ENCODE measurements at places on chromosomes 16 and 17.

- DNase-seq = no peak
These were observed 10.9 kb upstream of the CACNG4 start for GRCh38 chr17:66953630-66954020.

GRCh38 chr17:78891406-78892061, 11.5 kb downstream of the CEP295NL start:
- no peak for DNase-seq

- DNase-seq = peak; percentile 18
These were observed 824 bp upstream of the MPP2 start for GRCh38 chr17:43907998-43908721.

GRCh38 chr16:383326-384051, 1.7 kb upstream of the PGAP6 start:
- DNase-seq = no peak

DNA sequence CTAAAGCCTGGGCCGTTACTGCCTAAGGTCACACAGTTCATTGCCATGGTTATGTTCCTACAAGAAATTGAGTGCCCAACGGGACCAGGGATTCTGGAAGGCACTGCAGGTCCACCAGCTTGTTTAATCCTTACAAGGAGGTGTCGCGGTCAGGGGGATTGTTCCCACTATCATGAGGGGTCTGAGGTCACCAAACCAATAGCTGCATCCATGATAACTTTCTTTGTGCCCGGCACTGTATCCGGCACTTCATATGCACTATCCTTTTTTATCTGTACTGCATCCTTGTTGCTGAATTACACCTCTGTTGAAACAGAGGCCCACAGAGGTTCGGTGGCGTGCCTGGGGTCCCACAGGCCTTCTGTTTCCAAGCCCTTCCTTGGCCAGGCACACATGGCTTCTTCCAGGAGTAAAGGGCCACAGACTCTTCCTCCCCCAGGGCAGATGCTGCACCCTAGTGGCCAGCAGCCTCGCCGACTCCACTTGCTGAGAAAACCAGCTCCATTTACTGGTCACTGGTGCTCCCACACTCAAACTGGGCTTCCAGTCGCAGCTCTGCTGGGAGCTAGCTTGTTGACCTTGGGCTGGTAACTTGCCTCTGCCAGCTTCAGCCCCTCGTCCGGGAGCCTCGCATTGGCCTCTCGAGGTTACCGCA, 82.0 kb upstream of the PLCG2 start:
- peak; percentile 20 for DNase-seq

- DNase-seq = no peak
These were observed 57.5 kb upstream of the CLEC19A start for GRCh38 chr16:19228052-19228451.

DNA sequence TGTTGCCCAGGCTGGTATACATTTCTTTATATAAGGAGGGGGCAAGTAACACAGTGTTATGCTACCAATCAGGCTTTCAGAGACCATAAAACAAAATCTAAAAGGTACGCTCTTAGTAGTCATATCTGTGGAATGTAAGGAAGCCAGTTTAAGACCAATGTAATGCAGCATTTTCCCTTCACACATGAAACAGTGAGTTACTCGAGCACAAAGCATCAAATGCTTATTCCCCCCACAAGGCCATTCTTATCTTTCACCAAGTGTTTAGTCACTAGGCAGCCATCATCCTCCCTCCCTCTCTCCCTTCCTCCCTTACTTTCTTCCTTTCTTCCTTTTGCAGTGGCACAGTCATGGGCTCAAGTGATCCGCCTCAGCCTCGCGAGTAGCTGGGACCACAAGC, 12.8 kb downstream of the HMOX2 start:
- no peak for DNase-seq

- DNase-seq = no peak
These were observed 23.2 kb downstream of the ZNF213 start for GRCh38 chr16:3158026-3158509.

- DNase-seq = peak; percentile 71
These were observed 3.0 kb downstream of the TNK1 start for GRCh38 chr17:7383742-7384488.

GRCh38 chr17:69198238-69198637, 30.4 kb downstream of the ABCA10 start:
- no peak for DNase-seq

- no peak for DNase-seq
These were observed 146.6 kb downstream of the TRIM37 start for GRCh38 chr17:58960068-58960467.

DNA sequence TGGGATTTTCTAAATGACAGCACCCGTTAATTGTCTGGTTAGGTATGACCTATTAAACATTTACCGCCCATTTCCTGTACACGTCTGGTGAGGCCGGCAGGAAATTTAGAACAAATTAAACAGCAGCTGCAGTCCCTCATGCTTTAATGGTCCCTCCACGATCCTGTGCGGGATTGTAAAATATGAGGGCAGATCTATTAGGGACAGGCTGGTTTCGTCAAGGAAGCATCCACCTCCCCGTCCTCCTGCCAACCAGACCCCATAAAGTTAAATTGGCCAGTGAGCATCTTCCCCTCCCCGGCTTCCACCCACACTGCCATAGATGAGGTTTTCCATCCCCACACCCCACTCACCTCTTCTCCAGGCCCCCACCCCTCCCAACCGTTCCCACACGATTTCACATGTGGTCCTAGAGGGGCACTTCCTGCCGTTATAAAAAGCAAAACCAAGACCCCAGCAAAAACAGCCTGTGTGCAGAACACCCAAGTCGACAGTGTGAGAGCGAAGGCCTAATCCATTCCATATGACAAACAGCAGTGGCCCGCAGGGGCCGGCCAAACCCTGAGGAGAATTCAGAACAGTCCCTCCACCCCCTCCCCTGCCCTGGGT, 331.9 kb downstream of the FOXL1 start:
- no peak for DNase-seq

- DNase-seq = no peak
These were observed 53.4 kb downstream of the RGS9 start for GRCh38 chr17:65190467-65191097.

DNA sequence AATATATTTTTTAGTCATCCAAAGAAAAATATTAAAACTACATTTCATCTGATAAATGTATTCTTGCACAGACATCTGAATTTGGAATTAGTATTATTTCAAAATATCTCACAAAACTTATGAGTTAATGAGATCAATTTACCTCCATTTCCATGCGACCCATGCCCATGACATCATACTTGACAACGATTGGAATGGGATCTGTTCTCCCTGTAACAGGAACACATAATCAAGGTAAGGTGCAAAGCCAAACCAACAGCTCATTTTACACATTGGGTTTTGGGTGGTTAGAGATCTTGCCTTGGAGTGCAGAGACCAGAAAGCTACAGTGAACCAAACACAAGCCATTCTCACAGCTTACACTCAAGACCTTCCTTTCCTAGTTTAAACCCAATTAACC, 46.9 kb upstream of the ITGA2B start:
- no peak for DNase-seq

- no peak for DNase-seq
These were observed 39.0 kb downstream of the YWHAE start for GRCh38 chr17:1360975-1361374.

GRCh38 chr17:73184136-73184993, 8.5 kb upstream of the COG1 start:
- DNase-seq = no peak

GRCh38 chr16:10971560-10971961, 27.2 kb downstream of the CLEC16A start:
- DNase-seq = no peak

GRCh38 chr17:66748578-66748977, 86.3 kb upstream of the CACNG5 start:
- DNase-seq = no peak

DNA sequence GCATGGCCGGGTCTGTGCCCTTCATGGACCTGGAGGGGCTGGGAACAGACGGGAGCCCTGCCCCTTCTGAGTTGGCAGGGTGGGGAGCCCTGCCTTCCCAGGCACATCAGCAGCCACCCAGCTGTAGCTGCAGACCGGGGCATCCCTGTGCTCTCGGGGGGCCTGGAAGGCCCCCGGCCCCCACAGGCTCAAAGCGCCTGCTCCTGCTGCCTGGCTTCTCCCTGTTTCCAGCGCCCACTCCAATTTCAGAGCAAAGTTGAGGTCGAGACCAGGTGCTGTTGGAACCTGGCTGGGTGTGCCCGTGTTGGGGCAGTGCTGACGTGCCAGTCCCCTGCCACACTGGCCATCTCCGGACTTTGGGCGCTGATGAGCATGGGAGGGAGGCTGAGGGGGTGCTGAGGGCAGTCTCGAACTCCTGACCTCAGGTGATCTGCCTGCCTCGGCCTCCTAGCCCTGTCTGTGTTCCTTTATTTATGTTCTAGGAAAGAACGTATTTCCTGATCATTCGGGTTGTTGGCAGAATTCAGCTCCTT, 4.9 kb upstream of the PRSS27 start:
- no peak for DNase-seq

GRCh38 chr17:63475491-63476412, 1.1 kb upstream of the ACE start:
- DNase-seq = no peak

DNA sequence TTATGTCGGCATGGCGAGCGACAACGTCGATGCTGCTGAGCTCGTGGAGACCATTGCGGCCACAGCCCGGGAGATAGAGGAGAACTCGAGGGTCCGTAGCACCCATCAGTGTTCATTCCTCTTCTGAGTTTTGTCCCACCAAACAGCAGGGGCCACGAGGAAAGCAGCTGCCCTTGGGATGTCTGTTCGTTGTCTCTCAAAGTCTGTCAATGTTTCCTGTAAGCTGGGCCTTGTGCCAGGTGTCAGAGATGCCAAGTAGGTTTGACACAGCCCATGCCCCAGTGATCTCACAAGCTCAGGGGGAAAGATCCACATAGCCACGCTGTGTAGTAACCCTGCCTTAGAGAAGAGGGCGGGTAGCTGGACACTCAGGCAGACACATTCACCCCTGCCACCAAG, 22.6 kb downstream of the NTAN1 start:
- no peak for DNase-seq

DNA sequence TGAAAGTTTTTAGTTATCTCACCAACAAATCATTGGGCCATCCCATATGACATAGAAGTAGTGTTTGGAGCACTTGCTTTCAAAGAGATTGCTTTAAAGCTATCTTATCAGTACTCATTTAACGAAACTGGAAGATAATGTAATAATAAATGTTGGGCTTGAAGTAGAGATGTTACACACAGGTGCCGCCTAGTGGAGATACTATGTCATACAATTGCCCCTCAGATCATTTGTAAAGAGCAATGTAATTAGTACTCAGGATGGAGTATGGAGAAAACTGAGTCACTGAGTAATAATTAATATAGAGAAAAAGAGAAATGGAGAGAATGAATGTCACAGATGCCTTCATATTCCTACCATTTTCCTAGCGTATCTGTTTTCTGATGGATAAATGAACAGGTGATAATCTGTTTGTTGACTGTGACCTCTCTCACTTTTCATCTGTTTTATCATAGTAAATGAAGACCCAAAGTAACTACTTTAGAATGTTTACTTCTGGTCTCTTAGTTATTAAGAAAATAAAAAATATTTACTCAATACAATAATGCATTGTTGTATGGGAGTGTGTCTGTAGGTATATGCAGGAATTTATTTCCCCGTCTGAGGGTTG, 80.4 kb downstream of the EFCAB5 start:
- no peak for DNase-seq

GRCh38 chr17:55295411-55296170, 30.8 kb downstream of the HLF start:
- DNase-seq = peak; percentile 11

GRCh38 chr17:11853321-11854151, 143.7 kb downstream of the ZNF18 start:
- no peak for DNase-seq

GRCh38 chr16:57893559-57894389, 77.2 kb downstream of the CNGB1 start:
- DNase-seq = no peak

GRCh38 chr16:4733211-4733742, 794 bp downstream of the ANKS3 start:
- no peak for DNase-seq

Data from activated T-helper 1 cell treated with anti-CD3 and anti-CD28 coated beads, Interleukin-2, amount 50 U/mL, for 16 hours (primary cell).